ENCODE measurements at places on chromosomes 4 and X.

DNA sequence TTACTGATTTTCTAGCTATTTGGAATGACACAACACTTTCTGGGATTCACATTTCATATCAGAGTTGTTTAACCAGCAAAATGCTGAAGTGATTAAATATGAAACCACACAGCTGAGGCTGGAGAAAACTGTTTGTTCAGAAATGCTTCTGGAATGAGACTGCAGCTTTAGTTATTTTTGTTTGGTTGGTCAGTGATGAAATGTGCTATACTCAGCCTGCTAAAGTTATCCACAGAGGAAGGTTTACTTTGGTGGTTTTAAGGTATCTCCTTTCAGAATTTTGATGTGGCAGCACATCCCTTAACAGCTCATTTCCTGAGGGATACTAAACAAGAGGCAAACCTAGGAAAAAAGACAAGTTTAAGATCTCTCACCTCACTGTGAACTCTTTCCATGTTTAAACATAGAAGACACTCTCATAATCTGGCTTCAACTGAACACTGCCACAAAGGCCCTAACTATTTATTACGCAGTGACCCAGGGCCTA is 106.6 kb upstream of the PDE5A start:
- DNase-seq = no peak

- DNase-seq = no peak
Observed at GRCh38 chr4:10667701-10668326, 16.8 kb downstream of the CLNK start.

DNA sequence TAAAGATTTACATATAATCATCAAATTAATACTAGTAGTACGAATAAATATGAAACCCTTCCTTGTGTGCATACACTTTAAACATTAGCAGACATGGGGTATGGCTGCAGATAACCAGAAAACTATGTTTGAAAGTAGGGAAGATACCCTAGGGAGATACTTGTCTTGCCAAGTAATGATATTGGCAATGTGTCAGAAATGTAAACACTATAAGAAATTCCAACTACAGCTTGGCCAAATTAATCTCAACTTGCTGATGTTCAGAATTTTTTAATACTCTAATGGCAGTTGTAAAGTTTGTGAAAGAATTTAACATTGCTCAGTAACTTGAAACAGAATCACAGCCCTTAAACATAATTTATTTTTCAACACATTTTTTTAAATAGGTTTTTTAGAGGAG is 27.4 kb upstream of the HPGD start:
- no peak for DNase-seq

- DNase-seq = no peak
Observed at GRCh38 chr4:86919561-86920223, 15.1 kb upstream of the AFF1 start.

DNA sequence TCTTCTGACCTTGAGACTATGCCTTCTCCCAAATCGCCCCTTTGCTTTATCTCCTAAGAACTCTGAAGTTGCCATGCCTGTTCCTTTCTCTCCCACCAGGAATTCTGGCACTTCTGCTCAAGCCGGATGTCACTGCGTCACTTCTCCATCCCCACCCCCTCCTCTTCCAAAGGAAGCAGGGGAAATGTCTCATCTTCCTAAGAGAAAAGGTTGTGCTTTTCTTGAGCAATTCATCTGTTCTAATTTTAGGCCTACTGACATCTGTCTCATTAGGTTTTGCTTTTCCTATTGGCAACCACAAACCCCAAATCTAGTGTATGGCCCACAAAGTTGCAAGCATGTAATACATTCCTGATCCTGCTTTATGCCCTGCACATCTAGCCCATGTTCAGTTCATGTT is 163.1 kb upstream of the PLAC1 start:
- no peak for DNase-seq
